BE2C (cell line): ENCODE measurements at places on chromosomes 5 and 9.
A peak's percentile ranks its signal among the peaks of the same experiment; 100 is the strongest.

DNA sequence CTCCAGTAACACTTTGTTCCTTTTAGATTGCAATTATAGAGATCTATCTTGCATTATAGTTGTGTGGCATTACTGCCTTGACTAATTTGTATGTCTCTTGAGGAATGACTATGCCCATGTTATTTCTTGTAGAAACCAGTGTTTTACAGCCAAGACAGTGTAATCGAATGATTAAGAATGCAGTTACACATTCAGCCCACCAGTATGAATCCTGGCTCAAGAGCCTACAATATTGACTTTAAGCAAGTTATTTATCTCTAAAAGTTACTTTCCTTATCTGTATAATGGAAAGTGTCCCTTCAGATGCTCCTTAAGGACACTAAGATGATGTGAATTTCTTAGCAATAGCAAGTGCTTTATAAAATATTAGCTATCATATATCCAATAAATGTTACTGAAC lies 9.7 kb upstream of the SNX24 start:
- DNase-seq: no peak

GRCh38 chr5:59660737-59661136 lies 232.8 kb downstream of the PDE4D start:
- no peak for DNase-seq

GRCh38 chr9:65432722-65433323 lies 147.8 kb upstream of the FOXD4L5 start:
- no peak for DNase-seq

DNA sequence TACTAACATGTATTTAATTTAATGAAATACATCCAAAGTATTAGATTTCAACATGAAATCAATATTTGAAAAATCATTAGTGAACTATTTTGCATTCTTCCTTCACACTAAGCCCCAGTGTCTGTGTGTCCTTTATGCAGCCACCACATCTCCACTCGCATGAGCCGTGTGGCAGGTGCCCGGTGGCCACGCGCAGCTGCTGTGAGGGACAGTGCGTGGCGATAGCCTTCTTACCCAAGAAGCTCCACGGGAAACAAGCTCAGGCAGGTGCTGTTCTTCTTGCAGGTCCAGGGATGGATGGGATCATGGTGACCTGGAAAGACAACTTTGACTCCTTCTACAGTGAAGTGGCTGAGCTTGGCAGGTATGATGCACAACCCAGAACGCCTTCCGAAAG lies 79.3 kb upstream of the OTULINL start:
- DNase-seq: no peak

DNA sequence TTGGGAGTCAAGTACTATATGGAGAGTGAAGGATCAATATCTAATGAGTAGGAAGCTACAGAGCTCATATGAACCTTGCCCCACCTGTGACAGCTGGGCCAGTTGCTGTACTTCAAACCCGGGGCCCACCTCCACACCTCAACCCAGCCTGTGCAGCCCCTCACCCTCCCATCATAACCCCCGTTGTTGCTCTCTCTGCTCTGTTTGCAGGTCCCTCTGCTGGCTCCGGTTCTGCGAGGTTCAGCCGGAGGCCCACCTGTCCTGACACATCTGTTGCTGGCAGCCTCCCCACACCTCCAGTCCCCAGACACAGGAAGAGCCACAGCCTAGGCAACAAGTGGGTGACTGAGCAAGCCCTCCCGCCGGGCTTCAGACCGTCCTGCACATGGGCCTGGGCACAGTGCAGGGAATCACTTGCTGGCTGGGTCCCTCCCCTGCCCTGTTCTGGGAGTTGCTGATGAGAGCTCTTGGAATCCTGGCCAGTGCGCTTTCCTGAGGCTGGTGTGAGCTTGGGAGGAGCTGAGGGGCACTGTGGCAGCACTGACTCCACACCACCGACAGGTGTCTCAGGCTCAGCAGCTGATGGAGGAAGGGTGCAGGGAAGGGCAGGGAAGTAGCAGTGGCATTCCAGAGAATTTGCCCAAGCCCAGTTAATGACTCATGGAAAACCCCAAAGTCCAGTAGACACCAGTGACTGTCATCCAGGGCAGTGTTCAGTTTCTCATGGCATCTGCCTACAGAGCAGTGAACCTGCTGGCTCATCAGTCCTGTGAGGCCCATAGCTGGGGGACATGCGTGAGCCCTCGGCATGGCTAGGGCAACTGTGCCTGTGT lies 69.5 kb upstream of the GARNL3 start:
- DNase-seq: no peak

DNA sequence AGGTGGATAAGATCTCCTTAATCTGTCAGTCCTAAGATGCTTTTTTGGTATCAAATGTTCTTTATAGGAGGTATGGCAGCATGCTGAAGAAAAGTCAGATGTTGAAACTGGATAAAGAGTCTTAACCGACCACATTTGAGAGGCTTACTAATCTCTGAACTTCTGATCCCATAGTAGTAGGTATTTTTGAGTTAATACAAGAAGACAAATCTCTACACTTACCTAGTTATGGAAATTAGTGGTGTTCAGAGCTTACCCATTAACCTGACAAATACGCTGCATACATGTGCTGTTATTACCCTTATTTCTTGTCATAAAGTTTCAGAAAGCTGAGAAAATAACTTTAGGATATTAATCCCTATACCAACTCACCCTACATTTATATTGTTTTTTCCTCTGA lies 83.0 kb downstream of the ISL1 start:
- DNase-seq: no peak

DNA sequence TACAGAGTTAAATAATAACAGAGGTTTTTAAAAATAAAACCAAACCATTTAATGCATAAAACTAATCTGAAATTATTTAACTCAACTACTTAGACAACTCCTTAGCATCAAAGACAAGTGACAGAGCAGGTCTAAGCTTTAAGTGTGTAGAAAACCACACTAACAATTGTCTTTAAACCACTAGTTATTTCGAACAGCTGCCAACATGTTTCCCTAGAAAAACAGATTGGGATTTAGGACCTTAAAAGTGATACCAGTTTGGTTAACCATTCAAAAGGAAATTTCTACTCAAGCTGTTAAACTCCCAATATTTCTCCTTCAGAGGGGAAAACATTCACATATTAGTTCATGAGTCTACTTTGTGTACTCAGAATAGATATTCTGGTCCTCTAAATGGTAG lies 208.7 kb downstream of the BNC2 start:
- no peak for DNase-seq

- DNase-seq: no peak
Observed at GRCh38 chr5:129398026-129398678, 61.9 kb upstream of the ADAMTS19 start.

GRCh38 chr9:36407122-36407723 lies 7.2 kb upstream of the RNF38 start:
- DNase-seq: peak; percentile 55

DNA sequence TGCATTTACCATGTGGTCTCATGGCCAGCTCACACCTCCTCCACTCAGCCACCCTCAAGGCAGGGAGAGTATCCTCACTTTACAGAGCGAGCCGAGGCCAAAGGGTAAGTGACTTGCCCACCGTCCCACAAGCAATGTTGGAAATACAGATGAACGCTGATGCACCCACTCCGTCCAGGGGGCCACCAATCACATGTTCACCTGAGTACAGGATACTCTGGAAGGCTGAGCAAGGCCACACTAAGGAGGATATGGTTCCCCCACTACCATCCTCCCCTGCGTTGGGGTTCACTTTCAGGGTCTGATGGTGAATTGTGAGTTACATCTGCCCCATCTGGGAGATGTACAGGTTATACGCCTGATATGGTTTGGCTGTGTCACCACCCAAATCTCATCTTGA lies 128.8 kb downstream of the ATPSCKMT start:
- DNase-seq: no peak

- no peak for DNase-seq
Observed at GRCh38 chr5:16559702-16560101, 57.1 kb downstream of the RETREG1 start.

DNA sequence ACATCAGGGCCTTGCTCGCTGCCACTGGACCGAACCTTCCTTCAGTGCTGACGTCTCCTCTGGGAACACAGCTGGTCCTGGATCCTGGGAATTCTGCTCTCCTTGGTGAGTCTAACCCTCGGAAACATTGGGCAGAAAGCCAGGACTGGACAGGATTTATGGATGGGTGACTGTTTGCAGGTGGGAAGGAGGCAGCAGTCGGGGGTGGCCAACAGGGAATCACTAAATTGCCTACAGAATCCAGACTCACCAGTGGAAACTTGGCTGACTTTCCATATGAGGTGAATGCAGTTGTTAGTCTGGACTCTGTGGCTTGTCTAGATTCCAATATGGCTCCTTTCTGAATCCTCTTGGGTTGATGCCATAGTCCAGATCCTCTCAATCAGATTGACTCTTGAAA lies 203.1 kb downstream of the SAXO1 start:
- peak; percentile 24 for DNase-seq

GRCh38 chr5:54717459-54717858 lies 199.9 kb downstream of the SNX18 start:
- no peak for DNase-seq

DNA sequence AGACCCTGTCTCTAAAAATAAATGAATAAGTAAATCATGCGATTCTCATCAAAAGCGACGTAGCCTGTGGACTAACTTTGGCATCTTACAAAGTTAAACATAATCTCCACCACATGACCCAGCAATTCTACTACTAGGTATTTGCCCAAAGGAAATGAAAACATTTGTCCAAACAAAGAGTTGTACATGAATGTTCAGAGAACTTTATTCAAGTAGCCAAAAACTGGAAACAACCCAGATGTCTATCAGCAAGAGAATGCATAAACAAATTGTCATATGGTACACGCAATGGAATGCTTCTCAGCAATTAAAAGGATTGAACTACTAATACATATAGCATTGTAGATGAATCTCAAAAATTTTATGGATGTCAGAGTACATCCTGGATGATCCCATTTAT lies 82.6 kb downstream of the ADRB2 start:
- no peak for DNase-seq

GRCh38 chr5:112440031-112440430 lies 21.0 kb upstream of the EPB41L4A start:
- no peak for DNase-seq

- DNase-seq: no peak
Observed at GRCh38 chr5:143506836-143507552, 103.5 kb upstream of the NR3C1 start.

DNA sequence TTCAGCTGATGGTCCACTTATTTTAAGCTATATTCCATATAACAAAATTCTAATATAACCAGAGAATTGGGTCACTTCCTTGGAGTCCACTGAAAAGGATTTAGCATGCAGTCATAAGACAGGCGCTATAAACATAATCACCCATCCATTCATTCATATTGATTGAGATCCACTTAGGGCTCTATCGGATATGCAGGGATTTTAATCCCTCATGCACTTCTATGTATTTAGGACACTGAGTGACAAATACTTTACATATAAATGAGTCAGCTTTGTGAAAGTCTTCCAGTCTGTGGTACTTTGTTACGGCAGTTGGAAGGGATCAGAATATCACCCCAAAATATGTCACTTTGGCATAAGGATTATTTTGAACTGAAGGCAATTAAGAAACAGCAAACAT lies 127.3 kb upstream of the ZNF608 start:
- DNase-seq: no peak
